ENCODE measurements at places on chromosomes 7 and 10.
A peak's percentile ranks its signal among the peaks of the same experiment; 100 is the strongest.

DNA sequence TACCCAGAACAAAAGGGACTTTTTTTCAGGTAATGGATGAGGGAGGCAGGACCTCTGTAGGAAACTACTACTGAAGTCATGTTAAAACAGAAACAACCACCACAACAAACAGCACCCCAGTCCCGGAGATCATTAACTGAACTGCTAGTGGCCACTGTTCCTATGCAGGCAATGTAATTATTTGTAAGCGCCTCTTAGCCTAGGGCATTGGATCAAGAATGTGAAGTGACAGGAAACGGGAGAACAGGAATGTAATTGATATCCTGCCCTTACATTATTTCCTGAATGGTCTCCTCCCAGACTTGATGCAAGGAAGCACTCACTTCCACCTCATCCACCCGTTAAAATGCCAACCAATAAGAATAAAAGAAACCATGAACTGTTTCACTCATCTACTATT is 16.7 kb upstream of the GAD2 start:
- DNase-seq, result no peak

DNA sequence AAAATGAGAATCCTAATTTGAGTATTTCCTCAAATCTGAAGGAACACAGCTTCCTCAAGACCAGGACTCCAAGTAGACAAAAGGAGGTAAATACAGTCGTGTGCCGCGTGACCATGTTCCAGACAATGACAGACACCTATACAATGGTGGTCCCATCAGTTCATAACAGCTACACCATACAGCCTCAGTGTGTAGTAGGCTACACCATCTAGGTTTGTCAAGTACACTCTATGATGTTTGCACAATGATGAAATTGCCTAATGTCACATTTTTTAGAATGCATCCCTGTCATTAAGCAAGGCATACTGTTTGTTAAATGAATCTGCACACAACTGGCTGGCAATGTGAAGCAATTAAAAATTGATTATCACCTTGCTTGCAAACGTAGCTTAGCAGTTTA is 107.9 kb downstream of the PROSER2 start:
- no peak for DNase-seq

DNA sequence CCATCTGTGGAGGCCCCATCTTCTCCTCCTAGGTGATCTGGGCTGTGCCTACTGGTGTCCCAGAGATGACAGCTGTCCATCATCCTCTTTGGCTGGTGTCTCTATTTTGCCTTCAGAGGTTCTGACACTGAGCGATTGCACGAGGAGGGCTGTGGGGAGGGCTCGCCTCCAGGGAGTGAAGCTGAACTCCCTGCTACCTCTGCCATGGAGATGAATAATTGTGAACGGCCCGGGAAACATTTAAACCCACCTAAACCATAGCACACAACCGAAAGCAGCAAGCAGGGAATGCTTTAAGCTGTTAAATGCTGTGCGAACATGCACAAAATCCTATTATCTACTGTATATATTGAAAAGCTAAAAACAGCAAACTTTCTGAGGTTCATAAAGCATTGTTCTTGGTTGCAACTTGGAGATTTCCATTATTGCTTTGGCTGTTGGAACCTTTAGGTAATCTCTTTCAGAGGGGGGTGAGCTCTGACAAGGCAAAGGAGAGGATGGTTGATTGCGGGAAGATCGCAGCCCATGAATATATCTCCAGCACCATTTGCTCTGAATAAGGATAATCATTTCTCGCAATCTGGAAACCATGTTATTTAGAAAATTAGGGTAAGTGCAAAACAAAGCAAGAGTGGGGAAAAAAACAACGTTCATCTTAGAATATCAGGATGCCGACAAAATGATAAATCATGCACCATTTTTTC is 507.6 kb downstream of the GALNT17 start:
- no peak for DNase-seq

DNA sequence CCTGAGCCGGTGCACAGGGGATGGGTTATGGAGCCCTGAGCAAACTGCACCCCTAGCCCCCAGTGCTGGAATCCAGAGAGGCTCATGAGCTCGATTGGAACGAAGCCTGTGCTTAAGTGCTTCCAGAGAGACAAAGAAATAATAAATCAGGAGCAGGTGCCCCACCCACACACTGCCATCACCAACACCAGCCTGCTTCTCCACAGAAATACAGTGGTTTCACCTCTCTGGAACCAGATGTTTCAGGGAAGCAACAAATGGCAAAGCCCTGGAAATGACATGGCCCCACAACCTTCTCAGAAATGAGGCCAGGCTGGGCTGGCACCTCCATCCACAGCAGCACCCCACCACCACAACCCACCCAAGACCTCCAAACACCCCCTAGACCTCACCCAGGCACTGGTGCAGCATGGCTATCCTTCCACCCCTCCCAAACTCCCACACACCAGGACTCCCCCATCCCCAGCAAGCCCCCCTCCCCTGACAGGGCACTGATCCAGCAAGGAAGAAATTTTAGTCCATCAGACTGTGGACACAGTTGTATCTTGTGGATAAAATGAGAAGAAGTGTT is 4.1 kb upstream of the SLC18A3 start:
- no peak for DNase-seq

- DNase-seq, result peak; percentile 83
These were observed 214.0 kb upstream of the LRGUK start for GRCh38 chr7:133912916-133913697.

GRCh38 chr7:22142572-22142971 is 196.9 kb upstream of the CDCA7L start:
- no peak for DNase-seq

DNA sequence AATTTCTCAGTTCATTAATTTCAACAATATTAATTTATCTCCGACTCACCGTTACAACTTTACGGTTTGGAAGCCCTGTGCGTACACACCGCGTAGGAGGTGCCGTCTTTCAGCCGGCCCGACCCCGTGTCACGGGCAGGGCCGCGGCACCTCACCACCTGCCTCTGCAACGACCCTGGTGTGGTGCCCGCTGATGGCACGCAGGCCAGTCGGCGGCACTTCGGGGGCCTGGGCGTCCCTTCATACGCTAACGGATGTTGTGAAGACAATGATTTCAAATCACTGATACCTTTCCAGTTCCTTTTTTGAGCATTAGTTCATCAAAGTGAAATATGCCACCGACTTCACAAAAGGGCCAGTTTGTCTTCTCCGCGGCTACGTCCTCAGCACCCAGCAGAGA is 125.3 kb downstream of the EBF3 start:
- DNase-seq, result no peak

- DNase-seq, result no peak
These were observed 103.4 kb downstream of the EGFR start for GRCh38 chr7:55122263-55122662.

DNA sequence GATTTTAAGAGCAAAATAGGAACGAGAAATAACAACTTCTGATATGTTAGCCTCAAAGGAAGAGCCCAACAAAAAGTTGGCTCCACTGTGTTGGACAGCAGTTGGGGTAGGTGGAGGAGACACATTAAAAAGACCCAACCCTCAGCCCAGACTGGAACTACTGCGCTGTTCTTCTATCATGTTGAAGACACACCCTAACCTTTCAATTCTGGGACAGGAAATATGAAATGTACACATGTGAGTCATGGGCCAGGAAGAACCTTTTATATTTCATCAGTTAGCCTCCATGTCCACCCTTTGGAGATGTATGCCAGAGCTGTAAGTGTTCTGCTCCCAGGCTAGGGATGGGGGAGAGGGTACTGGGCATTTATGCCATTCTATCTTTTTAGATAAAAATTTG is 22.1 kb downstream of the CLDN12 start:
- DNase-seq, result peak; percentile 78

- DNase-seq, result peak; percentile 33
These were observed 189.2 kb downstream of the FAM107B start for GRCh38 chr10:14585287-14586193.

- DNase-seq, result no peak
These were observed 8.4 kb downstream of the SFRP5 start for GRCh38 chr10:97763411-97763810.

GRCh38 chr7:158048569-158048968 is 539.1 kb downstream of the PTPRN2 start:
- no peak for DNase-seq

DNA sequence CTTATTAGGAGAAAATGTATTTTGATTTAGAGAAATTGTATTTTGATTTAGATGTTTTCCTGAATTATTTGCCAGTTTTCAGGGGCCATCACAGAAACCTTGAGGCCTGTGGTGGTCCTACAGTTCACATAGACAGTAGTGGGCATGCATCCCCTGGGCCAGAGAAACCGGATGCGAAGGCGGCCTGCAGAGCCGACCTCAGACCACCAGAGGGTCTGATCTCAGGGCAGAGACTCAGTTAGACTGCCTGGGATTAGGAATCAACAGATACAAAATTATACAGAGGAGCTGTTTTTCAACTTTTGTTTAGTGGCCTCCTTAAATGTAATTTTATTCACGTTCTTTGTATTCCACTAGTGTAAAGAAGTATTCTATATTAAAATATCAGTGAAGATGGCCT is 158.4 kb downstream of the PAXIP1 start:
- no peak for DNase-seq

DNA sequence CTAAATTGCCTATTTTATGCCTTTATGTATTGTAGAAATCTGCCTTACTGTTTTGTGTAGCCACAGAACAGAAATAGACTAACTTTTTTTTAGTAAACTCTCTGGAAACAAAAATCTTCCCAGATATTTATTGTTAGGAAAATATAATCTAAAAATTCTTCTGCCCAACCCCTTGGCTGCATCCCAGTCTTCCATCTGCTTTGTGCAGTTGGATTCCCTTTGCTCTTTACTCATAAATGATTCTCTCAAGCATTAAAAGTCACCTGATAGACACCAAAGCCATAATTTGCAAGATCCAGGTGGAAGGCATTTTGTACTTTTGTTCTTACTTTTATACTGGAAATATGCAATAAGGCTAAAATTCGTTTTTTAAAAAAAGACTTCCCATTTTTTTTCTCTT is 6.1 kb upstream of the CAV2 start:
- DNase-seq, result no peak

DNA sequence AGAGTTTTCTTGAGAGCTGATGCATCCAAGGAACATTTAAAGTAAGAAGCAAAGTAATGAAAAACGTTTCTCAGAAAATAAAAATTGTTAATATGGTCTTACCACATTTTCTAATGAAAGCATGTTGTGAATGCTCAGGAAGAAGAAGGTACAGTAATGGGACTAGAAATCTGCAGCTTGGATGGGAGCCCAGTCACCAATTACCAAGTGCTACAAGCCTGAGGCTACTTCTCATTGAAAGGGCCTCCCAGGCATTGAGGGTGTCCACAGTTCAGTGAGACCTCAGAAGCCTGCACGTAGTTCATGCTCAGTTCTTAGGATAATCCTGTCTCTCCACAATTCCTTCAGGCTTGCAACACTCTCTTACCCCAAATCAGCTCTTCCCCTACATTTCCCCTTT is 17.6 kb downstream of the PTN start:
- no peak for DNase-seq

DNA sequence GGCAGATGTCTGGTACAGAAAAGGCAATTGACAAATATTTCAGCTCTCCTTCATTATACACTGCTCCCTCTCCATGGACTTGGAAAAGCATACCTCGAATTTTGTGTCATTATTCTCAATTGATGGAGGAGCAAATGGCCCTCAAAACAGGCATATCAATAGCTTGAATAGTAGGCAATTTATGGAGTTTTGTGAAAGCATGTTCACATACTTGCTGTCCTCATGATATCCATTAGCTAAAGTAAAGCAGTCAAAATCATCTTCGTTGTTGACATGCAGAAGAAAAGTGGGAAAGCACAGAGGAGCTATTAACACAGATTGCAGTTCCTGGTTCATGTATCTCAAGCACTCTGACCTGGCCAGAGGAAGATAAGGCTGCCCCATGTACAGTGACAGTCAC is 472.8 kb downstream of the CCSER2 start:
- no peak for DNase-seq

- no peak for DNase-seq
These were observed 3.5 kb downstream of the TSC22D4 start for GRCh38 chr7:100475549-100475948.

- no peak for DNase-seq
These were observed 38.2 kb downstream of the MYL10 start for GRCh38 chr7:101590663-101591435.

DNA sequence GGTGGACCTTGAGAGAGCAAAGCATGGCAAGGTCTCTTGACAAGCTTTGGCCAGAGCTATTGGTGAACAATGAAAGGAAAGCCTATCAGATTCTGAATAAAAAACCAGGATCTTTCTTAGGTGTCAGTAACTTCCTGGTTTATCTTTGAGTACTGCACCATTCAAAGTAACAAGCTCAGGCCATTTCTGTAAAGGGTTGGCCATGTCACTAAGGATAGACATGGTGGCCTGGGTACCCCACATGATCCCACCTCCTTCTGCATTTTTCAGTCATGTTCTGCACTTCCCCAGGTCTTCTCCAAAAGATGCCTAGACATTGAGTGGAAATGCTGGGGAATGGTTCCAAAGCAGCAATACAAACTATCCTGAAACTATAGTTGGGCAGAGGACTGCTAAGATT is 242.0 kb downstream of the ARHGAP12 start:
- DNase-seq, result no peak

- no peak for DNase-seq
These were observed 7.9 kb upstream of the ZFYVE27 start for GRCh38 chr10:97729014-97729413.

GRCh38 chr10:121681997-121682687 is 83.9 kb upstream of the FGFR2 start:
- no peak for DNase-seq

- peak; percentile 60 for DNase-seq
These were observed 4.1 kb downstream of the KCNIP2 start for GRCh38 chr10:101839416-101840063.

- peak; percentile 31 for DNase-seq
These were observed 398.9 kb downstream of the PHTF2 start for GRCh38 chr7:78197447-78197846.

DNA sequence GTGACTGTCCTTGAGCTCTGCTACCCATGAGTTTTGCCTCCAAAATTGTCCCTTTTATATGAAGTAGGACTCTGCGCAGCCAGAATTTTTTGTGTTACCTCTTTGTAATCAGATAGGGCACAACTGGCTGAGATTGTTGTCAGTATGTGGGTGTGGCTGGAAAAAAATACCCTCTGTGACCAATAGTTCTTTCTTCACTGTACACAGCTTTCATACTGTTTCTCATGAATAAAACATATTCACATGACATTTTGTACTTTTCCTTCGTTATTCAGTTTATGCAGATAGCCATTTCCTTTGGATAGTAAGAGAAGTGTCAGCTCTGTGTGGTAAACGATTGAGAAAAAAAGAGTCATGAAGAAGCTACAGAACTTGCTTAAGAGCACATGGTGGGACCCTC is 49.6 kb upstream of the WNT8B start:
- no peak for DNase-seq

GRCh38 chr7:26441611-26442277 is 150.1 kb downstream of the SNX10 start:
- DNase-seq, result no peak

Measured in epithelial cell of esophagus (primary cell).